NCI-H524 treated with DMSO at 0.1 percent for 48 hours (cell line): ENCODE measurements at places on chromosomes 7 and 10.

- DNase-seq = no peak
Observed at GRCh38 chr7:139647814-139648390, 124.4 kb downstream of the CLEC2L start.

DNA sequence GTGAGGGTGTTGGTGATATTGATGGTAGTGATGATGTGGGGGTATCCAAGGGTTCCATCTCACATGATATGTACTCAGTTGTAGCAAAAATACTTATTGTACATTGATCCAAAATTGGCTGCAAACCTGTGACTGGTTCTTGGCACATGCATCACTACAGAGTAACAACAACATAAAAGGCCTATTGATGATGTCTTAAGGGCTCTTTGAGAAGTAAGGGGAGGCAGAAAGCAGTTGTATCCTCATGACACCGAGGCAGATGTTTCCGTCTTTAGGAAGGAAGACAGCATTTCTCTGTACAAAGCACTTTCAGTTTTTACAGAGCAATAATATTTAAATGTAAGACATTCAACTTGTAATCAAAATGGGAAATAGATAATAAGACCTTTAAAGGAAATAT, 34.5 kb downstream of the NRG3 start:
- no peak for DNase-seq

DNA sequence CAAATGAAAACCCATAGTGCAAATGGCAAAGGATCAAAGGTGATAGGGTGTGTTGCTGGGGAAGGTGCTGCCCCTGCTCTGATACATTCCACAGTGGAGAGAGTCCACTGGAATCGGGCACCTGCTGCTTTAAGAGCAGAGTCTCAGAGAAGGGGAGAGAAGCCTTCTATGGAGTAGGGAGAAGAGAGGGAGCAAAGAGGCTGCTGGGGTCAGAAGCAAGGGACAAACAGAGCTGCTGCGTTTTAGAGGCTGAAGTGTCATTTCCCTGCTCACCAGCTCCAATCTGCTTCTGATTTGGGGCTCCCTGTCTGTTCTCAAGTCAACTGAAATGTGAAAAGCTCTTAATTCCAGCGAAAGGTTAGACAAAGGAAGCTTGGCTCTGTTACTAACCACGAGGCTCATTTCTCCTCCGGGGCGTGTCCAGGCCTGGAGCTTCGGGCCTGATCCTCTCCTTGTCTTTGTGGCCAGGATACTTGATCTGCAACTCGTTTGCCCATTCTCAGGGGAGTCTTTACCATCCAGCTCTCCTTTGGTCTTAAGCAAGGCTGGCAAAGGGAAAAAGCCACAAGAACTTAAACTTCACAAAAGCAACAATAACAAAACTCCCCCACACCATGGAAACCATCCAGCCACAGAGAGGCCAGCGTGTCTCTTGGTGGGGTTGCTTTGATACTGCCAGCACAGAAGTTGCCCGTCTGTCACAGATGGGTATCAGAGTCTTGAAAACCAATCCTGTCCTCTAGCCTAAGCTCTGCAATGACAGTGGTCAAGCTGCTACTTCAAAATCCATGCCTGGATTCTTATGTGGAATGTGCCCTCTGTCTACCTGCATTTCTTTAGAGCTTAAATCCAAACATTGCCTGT, 692.6 kb downstream of the SUGCT start:
- no peak for DNase-seq

DNA sequence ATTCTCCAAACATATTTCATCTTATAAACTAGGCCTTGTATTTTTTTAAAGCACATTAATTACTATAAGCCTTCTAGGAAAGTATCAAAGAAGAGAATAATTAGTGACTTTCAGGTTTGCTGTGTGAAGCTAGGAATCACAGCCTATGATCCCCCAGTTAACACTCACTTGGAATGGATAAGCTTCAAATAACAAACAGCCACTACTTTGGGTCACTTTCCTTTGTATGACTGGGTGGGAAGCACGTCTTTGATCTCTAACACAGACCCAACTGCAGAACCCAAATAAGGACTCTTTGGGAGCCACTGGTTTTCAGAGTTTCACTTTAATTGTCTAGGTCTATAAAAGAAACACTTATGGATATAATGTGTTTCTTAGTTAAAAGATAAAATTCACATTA, 769.3 kb downstream of the MAGI2 start:
- DNase-seq = peak; percentile 34

- DNase-seq = no peak
Observed at GRCh38 chr7:55132890-55133551, 114.2 kb downstream of the EGFR start.

GRCh38 chr7:24888653-24889052, 91.3 kb downstream of the OSBPL3 start:
- DNase-seq = no peak

GRCh38 chr10:70192326-70192968, 22.1 kb upstream of the SAR1A start:
- DNase-seq = no peak

- DNase-seq = no peak
Observed at GRCh38 chr7:158110661-158111048, 477.0 kb downstream of the PTPRN2 start.
